ENCODE measurements at places on chromosomes 6 and 20.

- DNase-seq: no peak
These were observed 71.2 kb downstream of the SAMD5 start for GRCh38 chr6:147579667-147580066.

DNA sequence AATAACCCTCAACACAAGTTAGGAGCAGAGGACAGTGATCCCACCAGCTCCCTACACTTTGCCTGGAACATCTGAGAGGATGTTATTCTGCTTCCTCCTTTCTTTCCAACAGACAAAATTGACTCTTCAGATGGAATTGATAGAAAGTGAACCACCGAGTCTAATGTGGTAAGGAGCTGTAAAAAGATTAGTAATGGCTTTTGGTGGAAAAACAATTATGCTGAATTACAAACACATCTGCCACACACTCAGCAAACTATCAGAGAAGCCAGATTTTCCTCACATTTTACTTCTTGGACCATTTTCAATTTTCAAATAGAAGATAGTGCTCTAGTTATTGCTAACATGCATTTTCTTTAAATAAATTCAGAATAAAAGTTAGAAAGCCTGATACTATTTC is 171.8 kb upstream of the COL21A1 start:
- no peak for DNase-seq

DNA sequence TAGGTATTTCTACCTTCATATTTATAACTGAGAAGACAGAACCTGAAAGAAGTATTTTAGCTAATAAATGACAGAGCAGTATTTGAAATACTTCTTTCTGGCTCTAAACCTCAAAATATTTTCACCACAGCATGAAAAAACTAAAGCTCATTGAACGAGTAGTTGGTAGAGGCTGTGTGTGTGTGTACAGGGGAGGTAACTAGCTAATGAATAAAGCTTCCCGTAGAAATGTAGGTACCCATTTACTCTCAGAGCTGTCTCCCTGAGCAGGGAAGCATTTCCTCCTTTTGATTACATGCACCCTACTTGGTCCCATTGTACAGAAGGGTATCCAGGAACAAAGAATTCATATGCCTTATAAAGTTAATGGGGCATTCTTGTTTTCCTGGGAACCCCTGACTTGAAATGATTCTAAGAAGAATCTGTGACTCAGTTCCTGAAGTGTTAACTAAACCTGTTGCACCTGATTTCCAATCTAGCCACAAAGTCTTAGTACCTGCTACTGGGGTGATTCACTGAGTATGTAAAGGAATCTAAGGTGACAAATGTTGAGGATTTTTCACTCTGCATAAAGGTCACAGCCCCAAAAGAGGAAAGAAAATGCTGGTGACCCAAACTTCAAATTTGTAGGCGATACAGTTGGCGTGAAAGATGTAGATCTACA is 12.5 kb downstream of the CRYBG1 start:
- peak; percentile 79 for DNase-seq

GRCh38 chr20:50520222-50520880 is 10.2 kb downstream of the PTPN1 start:
- DNase-seq: no peak

GRCh38 chr6:42017021-42017643 is 33.2 kb upstream of the TAF8 start:
- DNase-seq: peak; percentile 69

GRCh38 chr20:58706150-58706892 is 13.7 kb downstream of the NPEPL1 start:
- no peak for DNase-seq

- peak; percentile 13 for DNase-seq
These were observed 822 bp downstream of the ELOVL4 start for GRCh38 chr6:79946272-79947190.

GRCh38 chr6:118770112-118770788 is 118.9 kb upstream of the CEP85L start:
- peak; percentile 5 for DNase-seq

DNA sequence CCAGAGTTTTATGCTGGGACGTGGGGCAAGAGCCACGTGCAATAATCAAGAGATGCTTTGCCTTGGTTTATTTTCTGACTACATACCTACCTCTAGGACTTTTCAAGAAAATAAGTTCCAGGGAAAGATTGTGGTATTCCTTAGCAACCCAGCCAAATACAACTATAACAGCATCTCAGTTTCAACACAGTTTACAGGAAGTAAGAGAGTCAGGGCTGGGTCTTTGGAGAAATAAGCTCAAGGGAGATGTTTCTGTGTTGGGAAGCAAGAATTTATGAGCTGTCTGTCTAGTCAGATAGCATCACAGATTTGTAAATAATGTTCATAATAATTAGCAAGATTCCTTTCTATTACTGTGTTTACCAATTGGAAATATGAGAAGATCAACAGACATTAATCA is 35.1 kb downstream of the MAP3K5 start:
- peak; percentile 38 for DNase-seq

DNA sequence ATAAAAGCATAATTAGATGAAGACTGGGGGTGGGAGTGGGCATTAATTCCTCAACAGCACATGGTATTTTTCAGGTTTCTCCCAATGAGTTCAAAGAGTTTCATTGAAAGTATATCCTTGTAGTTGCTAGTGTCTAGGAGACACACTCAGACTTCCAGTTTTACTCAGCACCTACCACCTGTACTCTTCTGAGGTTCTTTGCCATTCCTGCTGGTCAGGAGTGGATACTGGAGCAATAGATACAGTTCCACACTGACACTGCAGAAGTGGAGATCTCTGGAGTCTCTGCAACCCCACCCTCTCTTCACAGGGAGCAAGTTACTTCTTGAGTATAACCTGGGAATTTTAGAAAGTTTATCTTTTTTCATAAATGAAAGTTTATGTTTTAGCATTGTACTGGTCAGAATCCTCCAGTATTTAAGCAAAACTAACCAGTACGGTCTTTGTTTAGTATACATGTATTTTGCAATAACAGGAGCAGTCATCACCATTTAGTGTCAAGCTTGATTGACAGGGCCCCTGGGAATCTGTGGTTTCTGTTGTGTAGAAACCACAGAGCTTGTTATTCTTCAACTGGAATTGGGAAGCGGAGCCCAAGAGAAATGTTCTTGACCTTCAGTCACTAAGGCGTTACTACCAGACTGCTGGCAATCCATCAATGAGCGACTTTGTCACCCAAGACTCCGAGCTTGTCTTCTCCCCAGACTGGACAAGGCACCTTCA is 148.1 kb downstream of the ZDHHC14 start:
- peak; percentile 97 for DNase-seq

- no peak for DNase-seq
These were observed 13.1 kb downstream of the PSMB9 start for GRCh38 chr6:32867022-32867477.

DNA sequence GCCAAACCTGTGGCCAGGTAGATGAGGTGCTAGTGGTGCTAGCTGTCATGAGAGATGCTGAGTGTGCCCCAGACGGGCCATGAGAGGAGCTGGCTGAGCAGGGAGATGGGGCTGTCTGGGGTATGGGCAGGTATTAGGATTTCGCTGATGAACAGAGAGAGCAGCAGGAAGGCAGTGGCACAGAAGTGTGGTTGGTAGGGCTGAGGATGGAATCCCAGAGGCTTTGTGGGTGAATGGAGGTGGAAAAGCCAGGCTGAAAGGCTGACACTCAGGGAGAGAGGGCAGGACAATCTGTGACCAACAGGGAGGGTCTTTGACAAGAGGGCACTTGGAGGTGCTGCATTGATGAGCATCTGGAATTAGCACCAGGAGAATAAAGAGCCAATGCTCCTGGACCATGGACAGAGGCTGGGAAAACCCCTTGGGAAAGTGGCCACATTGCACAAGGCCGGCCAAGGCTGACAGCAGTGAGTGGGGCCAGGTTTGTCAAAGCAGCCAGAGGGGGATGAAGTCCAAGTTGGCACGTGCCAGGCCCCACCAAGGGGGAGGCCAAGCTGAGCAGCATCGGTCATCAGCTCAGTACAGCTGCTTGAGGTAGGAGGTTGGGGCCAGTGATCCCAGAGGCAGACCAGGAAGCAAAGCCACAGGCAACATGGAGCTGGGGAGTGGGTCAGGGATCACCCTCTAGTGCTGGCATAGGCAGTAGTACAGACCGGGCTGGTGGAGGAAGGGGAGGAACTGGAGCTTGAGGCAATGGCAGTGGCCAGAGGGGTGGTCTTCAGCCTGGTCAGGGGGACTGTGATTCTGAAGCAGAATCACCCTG is 19.7 kb upstream of the SGK2 start:
- peak; percentile 46 for DNase-seq

DNA sequence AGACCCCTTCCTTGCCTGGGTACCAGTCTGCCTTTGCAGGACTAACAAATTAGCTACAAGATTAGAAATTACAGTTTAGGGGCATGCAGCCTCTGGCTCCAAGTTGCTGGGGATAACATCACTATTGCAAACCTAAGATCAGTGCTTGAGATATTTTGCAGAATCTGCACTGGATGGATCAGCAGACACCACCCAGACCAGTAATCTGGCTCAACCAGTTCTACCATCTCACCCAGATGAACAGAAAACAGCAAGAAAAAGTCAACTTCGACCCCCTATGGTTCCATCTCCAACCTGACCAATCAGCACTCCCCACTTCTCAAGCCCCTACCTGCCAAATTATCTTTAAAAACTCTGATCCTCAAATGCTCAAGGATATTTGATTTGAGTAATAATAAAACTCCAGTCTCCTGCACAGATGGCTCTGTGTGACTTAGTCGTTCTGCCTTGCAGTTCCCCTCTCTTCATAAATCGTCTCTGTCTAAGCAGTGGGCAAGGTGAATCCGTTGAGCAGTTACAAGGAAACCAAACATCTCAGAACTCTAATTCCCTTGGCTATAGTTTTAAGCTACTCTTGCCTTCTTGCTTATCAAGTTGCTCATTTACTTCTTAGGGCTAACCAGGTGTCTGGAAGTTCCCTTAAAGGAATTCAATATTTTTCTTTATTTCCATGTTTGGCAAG is 16.1 kb upstream of the LMBRD1 start:
- no peak for DNase-seq

- DNase-seq: peak; percentile 99
These were observed 32.2 kb upstream of the HFE start for GRCh38 chr6:26054781-26055718.

DNA sequence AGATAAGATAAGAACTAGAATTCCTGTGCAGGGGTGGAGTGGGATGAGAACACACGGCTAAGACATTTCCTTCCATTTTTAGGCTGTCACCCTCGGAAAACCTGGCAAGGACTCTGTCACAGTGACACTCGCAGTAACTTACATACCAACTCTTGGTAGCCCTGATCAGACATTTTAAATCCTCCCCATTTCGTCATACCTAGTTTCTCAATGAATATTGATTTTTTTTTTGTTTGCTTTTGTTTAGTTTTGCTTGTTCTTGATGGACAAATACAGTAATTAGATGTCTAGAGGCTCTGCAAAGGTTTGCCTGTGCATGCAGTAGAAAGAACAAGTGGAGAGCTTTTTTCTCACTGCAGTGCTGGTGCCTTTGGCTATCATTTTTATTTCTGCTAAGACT is 213.0 kb upstream of the FAM83B start:
- no peak for DNase-seq

DNA sequence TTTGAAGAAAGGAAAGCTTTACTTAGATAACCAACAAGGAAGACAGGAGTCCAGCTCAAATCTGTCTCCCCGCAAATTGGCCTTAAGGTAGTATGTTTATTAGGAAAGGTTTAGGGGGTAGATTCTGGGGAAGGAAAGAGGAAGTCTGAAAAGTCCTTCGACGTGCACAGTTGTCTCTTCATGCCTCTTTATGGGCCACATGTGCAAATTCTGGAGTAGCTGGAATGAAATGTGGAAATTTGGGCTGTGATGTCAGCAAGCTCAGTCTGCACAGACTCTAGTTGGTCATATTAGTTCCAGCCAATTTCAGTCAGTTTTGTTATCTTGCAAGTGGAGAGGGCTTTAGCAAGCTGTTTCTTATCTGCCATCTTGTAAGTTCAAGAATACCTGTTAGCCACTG is 50.1 kb downstream of the NUP153 start:
- DNase-seq: no peak

DNA sequence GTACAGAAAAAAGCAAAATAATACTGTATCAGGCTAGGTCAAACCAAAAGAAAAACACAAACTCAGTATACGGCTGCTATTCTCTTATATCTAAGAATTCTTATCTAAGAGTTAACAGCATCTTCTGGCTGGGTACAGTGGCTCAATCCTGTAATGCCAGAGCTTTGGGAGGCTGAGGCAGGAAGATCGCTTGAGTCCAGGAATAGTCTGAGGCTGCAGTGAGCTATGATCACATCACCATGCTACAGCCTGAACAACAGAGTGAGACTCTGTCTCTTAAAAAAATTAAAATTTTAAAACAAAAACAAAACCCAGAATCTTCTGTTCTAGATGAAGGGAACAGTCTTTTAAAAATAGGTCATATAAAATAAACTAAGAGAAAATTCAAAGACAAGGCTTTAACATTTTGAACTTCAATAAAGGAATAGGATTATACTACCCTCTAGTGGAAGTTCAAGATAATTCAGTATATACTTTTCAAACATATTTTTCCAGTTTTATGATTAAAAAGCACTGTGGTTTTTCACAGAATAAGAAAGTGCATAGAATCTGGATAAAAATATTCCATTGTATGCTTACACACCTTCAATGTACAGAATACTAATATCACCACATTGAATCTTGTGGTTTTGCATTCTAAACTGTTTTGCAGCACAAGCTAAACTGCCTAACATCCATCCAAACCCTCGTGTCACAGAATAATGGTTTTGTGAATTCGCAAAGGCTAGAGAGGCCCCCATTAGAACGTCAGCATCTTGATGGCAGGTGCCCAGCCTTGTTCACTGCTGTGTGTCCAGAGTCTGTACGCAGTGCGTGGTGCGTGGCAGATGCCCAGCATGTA is 39.3 kb downstream of the DTNBP1 start:
- DNase-seq: peak; percentile 47

GRCh38 chr20:58986968-58987517 is 6.0 kb downstream of the NELFCD start:
- no peak for DNase-seq

DNA sequence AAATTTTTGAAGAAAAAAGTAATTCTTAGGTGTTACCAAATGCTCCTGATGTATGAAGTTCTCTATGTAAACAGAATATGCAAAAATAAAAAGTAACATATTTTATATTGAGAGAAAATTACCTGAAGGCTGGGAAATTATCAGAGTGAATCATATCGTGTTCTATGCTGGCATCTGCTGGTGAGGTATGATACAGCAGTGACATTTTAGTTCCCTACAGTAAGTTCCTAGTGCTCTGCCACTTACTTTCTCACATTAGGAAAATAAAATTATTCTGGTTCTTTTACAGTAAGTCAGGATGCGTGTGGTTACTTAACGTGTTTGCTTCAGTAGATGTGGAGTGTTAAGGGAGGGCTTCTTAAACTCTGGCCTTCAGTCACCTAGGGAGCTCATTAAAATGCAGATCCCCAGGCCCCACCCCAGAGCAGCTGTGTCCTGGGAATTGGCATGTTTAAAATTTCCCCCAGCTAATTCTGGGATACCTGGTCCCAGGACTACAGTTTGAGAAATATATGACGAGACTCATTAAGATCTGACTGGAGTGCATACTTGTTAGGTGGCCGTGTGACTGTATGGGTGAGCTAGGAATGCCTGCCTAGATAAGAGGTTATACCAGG is 3.2 kb downstream of the ACTR5 start:
- DNase-seq: peak; percentile 51

DNA sequence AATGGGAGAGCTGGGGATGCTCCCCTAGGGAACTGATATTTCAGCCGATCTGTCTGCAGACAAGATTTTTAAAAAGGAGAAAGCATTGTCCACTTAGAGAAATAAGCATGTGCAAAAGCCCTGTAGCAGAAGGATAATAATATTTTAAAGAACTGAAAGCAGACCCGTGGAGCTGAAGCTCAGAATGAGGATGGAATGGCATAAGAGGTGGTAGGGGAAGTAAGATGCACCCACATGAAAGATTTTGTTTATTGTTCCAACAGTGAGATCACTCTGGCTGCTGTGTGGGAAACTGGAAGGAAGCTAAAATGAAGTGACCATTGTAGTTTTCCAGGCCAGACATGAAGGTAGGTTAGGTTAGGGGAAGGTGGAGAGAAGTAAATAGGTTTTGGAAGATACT is 266.4 kb upstream of the PRDM1 start:
- DNase-seq: no peak
